ENCODE measurements at places on chromosomes 2 and 18.
A peak's percentile ranks its signal among the peaks of the same experiment; 100 is the strongest.

GRCh38 chr2:48886919-48887318 lies 131.4 kb upstream of the LHCGR start:
- no peak for DNase-seq

- DNase-seq = no peak
Measured at GRCh38 chr2:43001055-43001378, 208.6 kb upstream of the HAAO start.

GRCh38 chr2:156333951-156334495 lies 1.5 kb upstream of the NR4A2 start:
- peak; percentile 38 for DNase-seq

GRCh38 chr2:226849349-226849748 lies 13.5 kb downstream of the RHBDD1 start:
- DNase-seq = no peak

DNA sequence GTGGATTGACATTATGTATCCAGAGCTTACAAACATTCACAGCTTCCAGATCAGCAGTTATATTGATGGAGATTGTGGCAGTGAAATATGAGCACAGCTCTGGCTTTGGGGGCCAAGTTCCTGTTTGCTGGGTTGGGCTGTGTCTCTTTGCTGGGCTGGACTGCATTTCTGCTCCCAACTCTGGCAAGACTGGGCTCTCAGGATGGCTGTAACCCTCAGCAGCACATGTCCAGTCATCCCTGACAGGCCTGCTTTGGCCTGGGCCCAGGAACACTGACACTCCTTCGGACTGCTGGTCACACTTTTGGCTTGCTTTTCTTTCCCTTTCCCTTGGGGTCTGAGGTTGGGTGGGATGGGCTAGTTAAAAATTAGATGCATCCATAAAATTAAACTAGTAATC lies 17.9 kb upstream of the VPS4B start:
- DNase-seq = no peak
